ENCODE measurements at places on chromosomes 13 and 19.

- no peak overlapping the region for H3K4me3 ChIP-seq
- no peak overlapping the region for H3K27ac ChIP-seq
- peaks cover 4% of the 10 kb centered on the region for H3K4me1 ChIP-seq
- peaks cover 4% of the 10 kb centered on the region for H3K36me3 ChIP-seq
These were observed 25.0 kb upstream of the SIN3B start for GRCh38 chr19:16804176-16804575.

DNA sequence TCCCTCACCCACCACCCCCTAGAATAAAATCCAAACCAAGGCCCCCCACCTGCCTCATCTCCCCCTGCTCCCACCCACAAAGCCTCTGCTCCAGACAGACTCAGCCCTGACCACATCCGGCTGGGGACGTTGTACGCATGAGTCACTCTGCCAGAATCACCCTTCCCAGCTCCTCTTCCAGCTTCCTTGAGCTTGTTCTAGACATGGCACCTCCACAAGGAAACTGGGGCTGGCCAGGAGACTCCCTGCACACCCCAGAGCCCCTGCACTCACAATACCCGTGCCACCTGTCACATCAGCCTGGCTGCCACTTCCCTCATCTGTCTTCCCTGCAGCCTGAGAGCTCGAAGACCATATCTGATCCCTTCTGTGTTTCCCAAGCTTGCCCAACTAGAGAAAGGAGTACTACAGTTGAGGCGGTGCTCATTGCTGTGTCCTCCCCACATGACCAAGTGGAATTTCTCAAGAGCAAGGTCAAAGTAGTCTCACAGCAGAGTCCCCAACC lies 9.7 kb downstream of the DEDD2 start:
- DNase-seq: no peak
- H3K4me3 ChIP-seq: no peak overlapping the region
- peak overlapping the region; percentile 35 for H3K27ac ChIP-seq
- H3K27me3 ChIP-seq: no peaks in the 10 kb centered on the region

DNA sequence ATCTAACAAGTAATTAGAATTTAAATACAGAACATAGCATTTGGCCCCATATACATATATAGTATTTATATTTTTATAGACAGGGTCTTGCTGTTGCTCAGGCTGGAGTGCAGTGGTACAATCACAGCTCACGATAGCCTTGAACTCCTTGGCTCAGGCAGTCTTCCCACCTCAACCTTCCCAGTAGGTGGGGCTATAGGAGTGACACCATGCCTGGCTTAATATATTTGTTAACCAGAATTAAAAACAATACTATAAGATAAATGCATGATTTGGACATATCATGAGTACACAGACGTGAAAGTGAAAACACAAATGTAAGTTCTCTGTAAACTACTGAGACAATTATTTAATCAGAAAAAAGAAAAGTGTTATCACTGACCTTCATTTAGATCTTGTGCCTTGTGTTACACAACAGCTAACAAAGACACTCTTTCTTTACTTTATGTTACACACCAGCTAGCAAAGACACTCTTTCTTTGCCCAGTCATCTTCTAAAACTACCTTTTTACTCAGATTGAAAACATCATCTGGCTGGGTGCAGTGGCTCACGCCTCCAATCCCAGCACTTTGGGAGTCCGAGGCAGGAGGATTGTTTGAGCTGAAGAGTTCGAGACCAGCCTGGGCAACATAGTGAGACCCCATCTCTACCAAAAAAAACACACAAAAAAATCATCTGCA lies 22.6 kb downstream of the CARS2 start:
- H3K27ac ChIP-seq: no peak overlapping the region
- peaks cover 26% of the 10 kb centered on the region for H3K36me3 ChIP-seq
- H3K27me3 ChIP-seq: no peaks in the 10 kb centered on the region
- peaks cover 18% of the 10 kb centered on the region for H3K4me1 ChIP-seq
- no peak for DNase-seq
- H3K4me3 ChIP-seq: no peak overlapping the region

GRCh38 chr19:1130771-1131717 lies 27.2 kb downstream of the GPX4 start:
- H3K27me3 ChIP-seq: no peaks in the 10 kb centered on the region
- peak overlapping the region; percentile 77 for H3K27ac ChIP-seq
- H3K4me1 ChIP-seq: peaks cover 18% of the 10 kb centered on the region
- H3K36me3 ChIP-seq: no peaks in the 10 kb centered on the region
- peak; percentile 50 for DNase-seq

DNA sequence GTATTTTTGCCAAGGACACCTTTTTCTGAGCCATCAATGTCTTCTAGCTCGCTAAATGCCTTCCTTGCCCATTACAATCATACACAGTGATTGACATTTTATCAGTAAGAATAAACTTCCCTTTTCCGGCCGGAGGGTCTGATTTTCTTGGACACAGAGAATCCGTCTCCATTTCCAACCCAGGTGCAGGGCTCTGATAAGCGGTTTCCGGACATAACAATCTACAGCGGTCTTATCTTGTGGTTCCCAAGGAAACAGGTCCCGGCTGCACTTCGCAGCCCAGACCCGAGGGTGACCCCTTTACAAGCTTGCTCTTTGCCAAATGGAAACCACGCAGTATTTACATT lies 5.1 kb upstream of the ZNF77 start:
- H3K4me1 ChIP-seq: peaks cover 10% of the 10 kb centered on the region
- H3K27me3 ChIP-seq: no peaks in the 10 kb centered on the region
- peak overlapping the region; percentile 97 for H3K4me3 ChIP-seq
- DNase-seq: no peak
- peak overlapping the region; percentile 98 for H3K27ac ChIP-seq

DNA sequence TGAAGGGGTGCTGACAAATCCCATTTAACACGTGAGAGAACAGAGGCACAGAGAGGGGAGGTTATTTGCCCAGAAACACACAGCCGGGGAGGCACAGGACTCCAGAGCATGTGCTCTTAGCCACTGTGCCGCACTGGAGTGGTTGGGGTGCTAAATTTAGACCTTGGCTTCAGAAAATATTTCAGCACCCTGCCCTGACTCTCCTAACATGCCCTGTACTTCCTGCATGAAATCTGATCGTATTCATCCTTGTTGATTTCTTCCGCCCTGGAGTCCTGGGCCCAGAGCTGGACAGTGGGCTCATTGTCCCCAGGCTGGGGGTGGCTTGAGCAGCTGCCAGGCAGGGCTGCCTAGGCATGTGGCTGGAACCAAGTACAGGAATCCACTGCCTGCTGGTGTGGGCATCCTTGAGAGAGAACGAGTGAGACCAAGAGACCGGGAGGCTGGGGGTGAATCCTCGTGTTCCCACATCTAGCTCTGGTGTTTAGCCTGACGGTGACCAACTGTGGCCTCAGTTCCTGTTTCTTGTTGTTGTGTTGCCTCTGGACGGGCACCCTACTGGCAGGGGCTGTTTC lies 5.3 kb downstream of the SLC27A1 start:
- H3K36me3 ChIP-seq: no peaks in the 10 kb centered on the region
- no peak overlapping the region for H3K27ac ChIP-seq
- H3K27me3 ChIP-seq: no peaks in the 10 kb centered on the region
- peaks cover 2% of the 10 kb centered on the region for H3K4me1 ChIP-seq
- DNase-seq: no peak

Measured in memory B cell (primary cell).